ENCODE measurements at places on chromosomes 3 and 15.

DNA sequence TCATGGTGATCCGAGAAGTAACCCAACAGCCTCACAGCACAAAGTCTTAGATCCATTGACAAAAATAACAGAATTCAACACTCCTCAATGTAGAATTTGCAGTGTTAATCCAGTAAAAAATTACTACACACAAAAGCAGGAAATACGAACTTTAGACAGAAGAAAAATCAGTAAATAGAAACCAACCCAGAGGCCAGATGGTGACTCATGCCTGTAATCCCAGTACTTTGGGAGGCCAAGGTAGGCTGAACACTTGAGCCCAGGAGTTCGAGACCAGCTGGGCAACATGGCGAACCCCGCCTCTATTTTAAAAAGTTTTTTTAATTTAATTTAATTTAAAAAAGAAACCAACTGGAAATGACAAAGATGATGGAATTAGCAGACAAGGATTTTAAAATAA is 36.1 kb downstream of the SELENOT start:
- DNase-seq = no peak

DNA sequence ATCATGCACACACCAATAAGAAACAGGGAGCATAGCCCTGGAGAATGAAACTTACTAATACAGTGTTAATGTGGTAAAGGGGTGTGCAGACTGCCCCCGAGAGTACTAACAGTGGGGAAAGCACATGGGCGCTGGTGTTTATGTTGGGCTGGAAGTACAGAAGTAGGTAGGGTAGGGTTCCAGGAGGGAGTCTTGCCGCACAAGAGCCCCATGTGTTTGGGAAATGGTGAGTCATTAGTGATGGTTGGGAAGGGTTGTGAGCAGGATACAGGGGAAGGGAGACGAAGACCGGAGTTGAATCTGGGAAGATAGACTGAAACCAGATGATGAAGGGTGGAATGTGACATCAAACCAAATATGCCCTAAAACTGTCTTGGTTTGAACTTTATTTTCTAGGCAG is 117.1 kb downstream of the THSD4 start:
- no peak for DNase-seq

- DNase-seq = no peak
Observed at GRCh38 chr15:67140078-67140833, 74.9 kb downstream of the SMAD3 start.

DNA sequence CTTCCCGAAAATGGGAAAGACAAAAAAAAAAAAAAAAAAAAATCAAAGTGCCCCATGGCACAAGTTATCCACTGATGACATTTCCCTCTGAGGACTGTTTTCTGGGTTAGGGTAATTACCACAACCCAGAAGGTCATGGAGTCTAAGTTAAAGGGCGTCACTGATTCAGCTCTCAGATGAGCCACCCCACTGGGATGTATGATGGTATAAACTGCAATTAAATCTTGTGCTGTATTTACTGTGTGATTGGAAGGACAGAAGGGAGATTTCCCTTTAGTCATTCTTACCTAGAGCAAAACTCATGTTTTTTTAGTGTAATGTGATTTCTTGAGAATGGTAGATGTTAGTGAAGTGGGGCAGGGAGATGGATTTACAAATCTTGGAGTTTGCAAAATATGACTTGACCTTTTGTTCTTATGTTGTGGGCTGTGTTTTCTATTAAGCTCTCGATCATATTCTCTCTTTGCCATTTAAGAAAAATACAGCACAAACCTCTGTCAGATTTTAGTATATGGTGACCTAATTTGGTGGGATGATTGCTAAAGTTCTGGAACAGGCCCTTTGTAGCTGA is 244.2 kb downstream of the PTPRG start:
- no peak for DNase-seq

DNA sequence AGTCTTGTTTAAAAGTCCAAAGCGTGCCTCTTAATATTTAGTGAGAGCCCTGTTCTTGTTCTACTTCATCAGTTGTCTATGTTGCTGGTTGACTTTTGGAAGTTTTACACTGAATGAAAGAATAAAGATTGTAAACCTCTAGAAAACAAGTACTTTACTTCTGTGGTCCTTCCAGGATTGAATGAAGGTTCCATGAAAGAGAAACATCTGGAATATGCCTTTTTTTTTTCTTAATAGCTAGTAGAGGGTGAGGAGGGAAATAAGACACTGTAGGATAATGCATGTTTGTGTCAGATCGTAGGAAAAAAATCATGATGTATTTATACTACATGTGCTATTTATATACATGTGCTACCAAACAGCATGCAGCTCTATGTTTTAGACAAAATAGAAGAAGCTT is 203.0 kb downstream of the GHSR start:
- DNase-seq = no peak

GRCh38 chr3:99473321-99473751 is 165.1 kb upstream of the COL8A1 start:
- peak; percentile 91 for DNase-seq

DNA sequence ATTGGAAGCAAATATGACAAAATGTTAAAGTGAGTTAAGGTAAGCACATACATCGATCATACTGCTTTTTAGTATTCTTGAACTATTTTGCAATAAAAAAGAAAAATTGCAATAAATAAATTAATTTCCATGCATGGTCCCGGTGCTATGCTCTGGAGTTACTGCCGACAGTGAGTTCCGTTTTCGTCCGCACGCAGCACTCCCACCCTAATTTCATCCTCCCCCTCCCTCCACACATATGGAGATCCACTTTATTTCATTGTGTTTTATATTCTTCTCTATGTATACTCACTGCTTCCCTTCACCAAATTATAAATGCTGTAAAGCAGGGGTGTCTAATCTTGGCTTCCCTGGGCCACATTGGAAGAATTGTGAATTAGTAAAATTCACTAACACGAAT is 247.3 kb downstream of the THSD4 start:
- no peak for DNase-seq

DNA sequence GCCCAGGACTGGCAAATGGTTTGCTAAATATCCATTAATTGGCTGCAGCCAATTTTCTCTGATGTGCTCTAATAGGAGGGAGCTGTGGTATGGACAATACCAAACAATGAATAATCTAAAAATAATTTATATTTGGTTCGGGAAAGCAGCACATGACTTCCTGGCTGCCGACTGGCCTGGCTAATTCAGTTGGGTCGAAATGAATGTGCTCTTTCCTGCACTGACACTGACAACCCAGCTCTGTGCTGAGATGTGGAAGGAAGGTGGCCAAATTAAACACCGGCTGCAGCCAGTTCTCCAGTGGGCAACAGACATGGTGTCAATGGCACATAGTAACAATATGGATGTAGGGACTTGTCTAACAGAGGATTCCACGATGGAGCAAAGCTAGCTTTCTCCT is 21.1 kb upstream of the COLQ start:
- DNase-seq = no peak

- DNase-seq = peak; percentile 44
Observed at GRCh38 chr3:197181741-197182140, 116.7 kb downstream of the DLG1 start.

- DNase-seq = no peak
Observed at GRCh38 chr3:189038773-189039745, 132.7 kb upstream of the TPRG1 start.

DNA sequence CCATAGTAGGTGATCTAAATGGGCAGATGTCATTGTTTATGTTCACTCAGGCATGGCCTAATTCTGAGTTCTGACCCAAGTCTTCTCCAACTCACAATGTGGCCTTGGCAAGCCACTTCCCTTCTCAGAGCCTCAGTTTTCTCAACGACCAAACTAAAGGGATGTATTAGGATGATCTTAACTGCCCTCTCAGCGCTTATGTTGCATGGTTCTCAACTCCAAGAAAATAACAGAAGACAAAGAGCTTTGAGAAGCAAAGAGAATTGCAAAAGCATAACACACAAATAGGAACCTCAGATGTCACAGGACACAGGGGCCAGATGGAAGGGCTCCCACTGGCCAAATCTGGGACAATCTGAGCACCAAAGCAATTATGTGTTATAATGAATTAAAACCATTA is 8.6 kb downstream of the RHCG start:
- DNase-seq = no peak

GRCh38 chr3:192260116-192261010 is 467.0 kb downstream of the FGF12 start:
- DNase-seq = no peak

- peak; percentile 44 for DNase-seq
Observed at GRCh38 chr3:57151021-57151449, 14.1 kb downstream of the IL17RD start.

DNA sequence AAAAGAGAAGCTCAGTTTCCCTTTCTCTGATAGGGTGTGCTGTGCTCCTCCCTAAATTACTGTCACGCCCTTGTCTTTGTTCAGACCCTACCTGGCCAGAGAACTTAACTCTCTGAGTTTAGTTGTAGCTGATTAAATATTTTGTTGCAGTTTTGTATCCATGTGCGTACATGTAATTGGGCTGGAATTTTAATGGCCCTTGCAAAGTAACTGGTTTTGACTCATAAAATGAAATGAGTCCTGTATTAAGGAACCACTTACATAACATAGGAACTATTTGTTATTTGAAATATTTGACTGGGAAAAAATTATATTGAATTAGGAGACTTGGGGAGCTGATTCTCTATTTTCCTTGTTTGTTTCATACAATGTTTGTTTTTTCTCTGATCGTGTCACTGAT is 80.2 kb downstream of the LRRK1 start:
- DNase-seq = peak; percentile 75

DNA sequence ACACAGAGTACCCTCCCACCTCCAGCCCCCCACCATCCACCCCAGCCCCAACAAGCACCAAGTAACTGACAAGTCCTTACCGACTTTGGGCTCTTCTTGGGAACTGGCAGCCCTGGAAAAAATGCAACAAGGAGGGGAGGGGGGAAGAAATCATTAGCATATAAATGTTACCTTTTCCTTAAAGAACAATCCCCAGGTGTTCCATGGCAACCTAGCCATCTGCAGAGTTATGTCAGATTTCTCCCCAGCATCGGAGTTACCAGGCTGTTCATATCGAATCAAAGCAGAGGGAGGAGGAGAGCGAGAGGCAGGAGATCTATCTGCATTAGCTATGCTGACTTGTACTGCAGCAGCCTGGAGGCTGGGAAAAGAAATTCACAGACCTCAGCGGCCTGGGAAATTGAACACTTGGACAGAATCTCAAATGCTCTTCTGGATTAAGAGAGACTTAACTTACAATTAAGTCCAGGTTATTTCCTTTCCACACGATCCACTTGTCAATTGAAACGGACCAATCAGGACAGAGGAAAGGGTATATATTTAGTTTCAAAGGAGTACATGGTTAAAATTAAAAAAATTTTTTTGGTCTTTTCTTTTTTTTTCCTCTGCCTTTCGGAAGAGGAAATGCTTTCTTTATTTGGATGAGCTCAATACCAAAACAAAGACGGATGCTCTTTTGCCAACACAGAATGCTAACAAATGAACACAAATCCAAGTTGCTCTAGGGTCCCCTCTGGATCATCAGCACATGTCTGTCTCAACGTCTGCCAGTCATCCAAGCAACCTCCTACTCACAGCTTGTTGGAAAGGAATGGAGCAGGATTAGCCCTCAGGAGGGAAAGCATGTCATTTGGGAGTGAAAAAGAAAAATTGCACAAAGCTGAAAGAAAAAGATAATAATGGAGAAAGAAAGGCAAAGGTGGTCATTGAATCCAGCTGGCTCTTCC is 637.1 kb downstream of the MAGI1 start:
- no peak for DNase-seq
